NCI-H187 treated with DMSO at 0.1 percent for 48 hours (cell line): ENCODE measurements at places on chromosomes 2 and 18.

GRCh38 chr18:27073404-27073830 lies 111.7 kb downstream of the CHST9 start:
- no peak for DNase-seq

GRCh38 chr2:137321566-137321965 lies 556.2 kb downstream of the THSD7B start:
- DNase-seq = no peak

DNA sequence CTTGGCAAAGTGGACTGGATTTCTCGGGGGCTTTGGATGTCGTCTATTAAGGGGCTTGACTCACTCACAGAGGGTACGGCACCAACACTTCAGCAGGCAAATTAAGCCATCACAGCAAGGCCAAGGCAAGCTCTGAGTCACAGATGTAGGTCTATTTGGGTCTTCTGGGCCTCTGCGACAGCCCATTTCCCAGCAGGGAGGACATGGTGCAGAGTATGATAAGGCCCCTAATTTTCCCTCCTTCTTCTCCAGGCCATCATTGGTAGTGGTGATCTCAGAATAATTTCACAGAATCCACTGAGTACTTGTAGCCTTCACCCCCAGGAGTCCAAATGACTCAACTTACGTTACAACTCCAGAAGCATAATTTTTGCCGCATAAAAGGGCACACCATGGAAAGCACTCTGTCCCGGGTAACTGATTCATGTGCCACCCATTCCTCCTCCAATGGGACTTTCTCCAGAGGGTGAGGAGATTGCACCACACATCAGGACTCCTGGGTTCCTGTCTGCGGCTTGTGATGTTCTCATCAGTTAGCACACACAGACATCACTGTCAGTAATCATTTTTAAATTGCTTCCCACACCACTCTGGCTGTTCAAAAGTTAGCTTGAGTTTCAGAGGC lies 164.9 kb downstream of the TXNL1 start:
- no peak for DNase-seq

DNA sequence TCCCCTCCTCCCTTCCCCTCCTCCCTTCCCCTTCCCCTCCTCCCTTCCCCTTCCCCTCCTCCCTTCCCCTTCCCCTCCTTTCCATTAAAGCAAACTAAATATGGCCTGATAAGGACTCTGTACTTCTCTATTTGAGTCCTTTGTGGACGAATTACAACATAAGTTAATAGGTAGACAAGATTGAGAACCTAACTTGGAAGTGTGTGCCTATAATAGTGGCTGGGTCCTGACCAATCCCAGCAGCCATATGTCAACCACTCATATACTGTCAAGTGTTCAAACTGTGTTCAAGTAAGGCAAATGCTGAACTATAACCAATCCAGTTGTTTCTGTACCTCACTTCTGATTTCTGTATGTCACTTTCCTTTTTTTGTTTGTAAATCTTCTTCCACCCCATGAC lies 97.1 kb upstream of the RBMS1 start:
- no peak for DNase-seq

GRCh38 chr2:104408266-104408665 lies 445.6 kb upstream of the POU3F3 start:
- no peak for DNase-seq

DNA sequence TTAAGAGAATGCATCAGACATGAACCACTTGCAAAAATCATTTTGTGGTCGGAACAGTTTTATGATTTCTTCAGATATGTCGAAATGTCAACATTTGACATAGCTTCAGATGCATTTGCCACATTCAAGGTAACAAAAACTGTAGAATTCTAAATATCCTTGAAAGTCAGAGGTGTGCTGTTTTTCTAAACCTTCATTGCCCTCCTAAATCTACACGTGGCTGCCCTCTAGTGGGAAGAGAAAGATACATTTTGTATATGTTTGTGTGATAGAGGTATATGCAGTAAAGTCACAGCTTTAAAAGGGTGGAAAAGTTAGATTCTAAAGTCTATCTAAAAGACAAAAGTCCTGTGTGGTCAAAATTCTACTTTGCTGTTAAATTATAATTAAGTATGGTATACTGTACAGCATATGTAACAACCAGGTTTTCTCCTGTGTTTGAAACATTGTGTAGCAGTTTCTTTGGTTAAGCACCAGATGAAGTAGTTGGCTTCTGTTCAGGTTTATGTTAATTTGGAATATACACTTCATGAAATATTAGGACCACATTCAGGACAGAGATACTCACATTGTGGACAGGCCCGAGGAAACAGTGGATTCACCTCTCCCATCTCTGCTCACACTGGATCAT lies 65.9 kb upstream of the ITM2C start:
- DNase-seq = no peak

- no peak for DNase-seq
These were observed 16.8 kb upstream of the MBOAT2 start for GRCh38 chr2:9020267-9020666.

DNA sequence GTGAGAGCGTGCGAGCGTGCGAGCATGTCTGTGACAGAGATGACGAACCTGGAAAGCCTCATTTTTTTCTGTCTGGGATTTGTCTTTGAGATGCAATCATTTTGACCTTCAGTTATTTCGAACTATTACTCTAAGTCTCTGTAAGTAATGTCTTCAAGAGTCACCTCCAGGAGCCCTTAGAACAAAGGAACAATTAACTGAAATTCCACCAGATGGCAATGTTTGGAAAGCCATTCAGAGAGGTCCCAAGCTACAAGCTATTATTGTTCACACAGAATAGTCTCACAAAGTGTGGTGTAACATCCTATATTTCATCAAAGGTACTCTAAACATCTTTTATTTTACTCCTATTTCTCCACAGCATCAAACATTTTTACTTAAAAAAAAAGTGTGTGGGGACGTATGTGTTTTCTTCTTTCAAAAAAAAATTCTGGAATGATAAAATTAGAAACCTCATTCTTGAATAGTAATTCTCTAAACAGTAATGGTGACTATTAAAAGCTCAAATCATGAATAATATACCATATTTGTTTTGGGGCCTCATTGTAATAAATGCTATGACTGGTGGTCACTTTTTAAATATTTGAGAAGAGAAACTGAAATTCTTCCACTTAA lies 35.1 kb upstream of the MAPRE2 start:
- peak; percentile 27 for DNase-seq

DNA sequence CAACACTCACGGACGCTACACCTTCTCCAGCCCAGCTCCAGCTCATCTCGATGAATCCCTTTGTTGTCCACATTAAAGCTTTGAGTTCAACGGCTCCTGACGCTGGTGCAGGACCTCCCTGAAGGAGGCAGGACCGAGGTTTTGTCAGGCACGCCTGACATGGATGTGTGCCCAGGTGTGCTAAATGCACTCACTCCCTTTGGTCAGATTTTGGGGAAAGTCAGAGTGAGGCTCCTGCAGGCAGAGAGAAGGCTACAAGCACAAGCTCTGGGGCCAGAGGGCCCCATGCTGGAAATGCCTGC lies 78.6 kb downstream of the NDUFA10 start:
- no peak for DNase-seq

DNA sequence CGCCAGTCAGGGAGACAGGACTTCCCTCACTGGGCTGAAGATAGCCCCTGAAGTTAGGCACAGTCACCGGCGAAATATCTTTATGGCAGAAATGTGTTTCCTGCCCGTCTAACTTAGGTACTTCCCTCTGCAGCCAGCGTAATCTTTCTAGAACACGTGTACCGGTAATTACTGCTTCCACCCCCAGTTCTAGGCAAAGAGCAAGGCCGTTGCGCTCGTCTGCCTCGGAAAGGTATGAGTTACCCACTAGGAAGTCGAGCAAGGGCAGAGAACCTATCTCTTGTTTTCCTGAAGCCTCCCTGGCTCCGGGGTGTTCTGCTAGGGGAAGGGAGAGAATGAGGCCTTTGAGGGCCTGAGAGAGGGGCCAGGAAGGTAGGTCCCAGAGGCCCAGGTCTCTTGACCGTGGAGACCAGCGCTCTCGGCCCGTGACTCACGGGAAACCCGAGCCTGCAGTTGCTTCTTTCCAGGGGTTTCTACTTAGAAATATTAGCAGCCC lies 70.0 kb downstream of the TWSG1 start:
- DNase-seq = no peak

DNA sequence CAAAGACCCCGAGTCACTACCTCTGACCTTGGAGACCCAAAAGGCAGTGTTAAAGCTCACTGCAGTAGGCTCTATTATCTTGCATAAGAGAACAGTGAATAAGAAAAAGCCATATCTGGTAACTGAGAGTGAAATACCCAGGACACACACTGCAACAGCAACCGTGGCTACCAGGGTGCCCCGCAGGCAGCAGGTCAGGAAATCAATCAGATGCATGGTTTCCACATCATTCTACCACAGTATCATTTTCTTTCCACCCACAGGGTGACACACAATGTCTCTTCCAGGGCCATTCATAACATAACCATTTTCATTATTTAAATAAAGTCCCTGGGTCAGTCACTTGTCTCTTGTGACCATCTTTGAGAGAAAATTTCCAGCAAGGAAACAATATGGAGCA lies 131.3 kb downstream of the CCBE1 start:
- DNase-seq = no peak

- DNase-seq = no peak
These were observed 17.2 kb upstream of the NMI start for GRCh38 chr2:151306621-151307020.

DNA sequence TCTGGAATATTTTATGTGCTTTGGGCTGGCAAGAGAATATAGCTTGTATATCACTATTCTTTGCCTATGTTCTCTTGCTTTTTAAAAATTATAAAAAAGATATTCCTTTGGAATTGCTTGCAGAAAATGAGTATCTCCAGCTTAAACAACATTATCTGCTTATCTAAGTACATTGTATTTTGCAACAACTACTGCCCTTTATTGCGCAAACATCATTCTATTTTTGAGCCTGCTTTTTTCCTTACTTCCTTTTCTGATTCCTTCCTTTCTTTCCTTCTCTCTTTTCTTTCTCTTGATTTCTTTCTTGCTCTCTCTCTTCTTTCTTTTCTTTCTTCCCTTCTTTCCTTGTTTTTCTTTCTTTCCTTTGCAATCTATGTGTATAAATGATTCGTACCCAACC lies 74.0 kb downstream of the UNC80 start:
- no peak for DNase-seq

GRCh38 chr18:8763611-8764010 lies 58.3 kb downstream of the MTCL1 start:
- DNase-seq = no peak

DNA sequence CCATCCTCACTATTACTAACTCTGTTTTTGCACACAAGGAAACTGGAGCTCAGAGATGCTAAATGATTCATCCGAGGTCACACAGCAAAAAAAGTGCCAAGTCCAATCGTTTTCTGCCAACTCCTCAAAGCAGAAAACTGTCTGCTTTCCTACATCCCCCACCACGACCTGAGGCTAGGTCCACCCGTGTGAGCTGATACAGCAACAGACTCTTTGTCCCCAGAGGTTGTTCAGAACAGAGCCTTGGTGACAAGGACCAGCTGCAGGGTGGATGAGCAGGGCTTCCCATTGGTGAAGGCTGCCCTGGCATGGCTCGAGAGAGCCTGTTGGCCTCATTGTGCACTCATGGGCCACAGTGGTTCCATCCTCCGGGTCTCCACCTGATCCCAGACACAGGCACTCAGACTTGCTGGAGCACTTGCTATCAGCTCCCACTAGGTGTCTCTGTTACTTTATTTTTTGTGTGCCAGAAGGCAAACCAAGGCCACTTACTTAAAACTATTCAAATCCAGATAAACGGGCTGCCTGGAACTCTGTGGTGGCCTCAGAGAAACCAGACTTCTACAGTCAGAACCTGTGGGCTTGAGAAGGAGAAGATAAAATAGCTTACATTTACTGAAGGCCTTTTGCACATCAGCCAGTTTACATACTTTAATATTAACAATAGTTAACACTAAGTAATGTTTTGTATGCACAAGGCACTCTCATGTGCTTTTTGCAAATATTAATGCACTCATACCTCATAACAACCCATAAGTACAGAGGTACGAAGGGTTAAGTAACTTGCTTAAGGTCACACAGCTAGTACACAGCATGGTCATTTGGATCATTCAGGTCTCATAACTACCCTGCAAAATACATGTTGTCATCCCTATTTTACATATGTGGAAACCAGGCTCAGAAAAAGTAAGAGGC lies 62.9 kb upstream of the CTIF start:
- peak; percentile 7 for DNase-seq

DNA sequence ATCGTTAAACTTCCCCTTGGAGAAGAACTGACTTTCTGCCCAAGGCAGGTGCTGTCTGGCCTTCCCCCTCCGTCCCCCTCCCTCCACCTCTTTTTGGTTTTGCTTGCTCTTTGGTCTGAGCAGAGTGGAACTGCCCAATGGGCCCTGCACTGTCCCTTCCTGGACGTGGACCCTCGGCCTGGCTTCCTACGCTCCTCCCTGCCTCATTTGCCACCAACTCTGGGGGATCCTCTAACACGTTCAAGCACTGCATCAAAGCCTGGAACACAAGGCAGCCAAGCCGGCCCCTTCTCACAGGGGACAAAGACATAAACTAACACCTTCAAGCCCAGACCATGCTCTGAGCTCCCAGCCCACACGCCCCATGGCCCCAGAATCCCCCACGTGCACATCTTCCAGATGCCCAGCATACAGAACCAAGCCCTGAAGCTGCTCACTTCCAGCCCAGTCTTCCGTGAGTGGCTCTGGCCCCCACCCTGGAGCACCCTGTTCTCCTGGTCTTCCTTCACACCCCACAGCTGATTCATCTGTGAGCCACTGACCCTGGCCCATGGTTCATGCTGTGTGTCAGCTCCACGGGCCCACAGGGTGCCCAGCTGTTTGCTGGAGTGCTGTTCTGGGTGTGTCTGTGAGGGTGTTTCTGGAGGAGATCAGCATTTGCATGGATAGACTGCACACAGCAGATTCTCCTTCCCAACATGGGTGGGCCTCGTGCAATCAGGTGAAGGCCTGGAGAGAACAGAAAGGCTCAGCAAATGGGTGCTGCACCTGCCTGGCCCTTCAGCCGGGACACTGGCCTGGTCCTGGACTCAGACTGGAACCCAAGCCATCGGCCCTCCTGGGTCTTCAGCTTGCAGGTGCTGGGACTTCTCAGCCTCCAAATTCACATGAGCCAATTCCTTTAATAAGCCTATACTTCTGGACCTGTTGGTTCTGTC lies 247.1 kb upstream of the SALL3 start:
- DNase-seq = no peak

DNA sequence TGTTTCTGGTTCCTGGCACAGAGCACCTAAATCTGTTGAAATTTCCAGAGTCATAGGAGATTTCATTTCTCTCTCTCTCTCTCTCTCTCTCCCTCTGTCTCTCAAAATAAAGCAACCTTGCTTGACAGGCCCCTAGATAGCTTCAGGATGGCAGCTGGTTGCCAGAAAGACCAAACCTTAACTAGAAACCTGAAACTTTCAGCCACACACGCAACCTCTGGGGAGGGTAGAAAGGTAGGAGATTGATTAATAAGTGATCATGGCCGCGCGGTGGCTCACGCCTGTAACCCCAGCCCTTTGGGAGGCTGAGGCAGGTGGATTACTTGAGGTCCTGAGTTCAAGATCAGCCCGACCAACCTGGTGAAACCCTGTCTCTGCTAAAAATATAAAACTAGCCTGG lies 1885.4 kb upstream of the CELF4 start:
- DNase-seq = no peak

GRCh38 chr18:76554547-76555222 lies 59.6 kb upstream of the ZNF516 start:
- DNase-seq = no peak
